ENCODE measurements at places on chromosomes 11 and 22. TPM values are rescaled to one million over a fixed set of nuclear protein-coding genes. Genes with fewer than 3 reads are reported as not detected.

DNA sequence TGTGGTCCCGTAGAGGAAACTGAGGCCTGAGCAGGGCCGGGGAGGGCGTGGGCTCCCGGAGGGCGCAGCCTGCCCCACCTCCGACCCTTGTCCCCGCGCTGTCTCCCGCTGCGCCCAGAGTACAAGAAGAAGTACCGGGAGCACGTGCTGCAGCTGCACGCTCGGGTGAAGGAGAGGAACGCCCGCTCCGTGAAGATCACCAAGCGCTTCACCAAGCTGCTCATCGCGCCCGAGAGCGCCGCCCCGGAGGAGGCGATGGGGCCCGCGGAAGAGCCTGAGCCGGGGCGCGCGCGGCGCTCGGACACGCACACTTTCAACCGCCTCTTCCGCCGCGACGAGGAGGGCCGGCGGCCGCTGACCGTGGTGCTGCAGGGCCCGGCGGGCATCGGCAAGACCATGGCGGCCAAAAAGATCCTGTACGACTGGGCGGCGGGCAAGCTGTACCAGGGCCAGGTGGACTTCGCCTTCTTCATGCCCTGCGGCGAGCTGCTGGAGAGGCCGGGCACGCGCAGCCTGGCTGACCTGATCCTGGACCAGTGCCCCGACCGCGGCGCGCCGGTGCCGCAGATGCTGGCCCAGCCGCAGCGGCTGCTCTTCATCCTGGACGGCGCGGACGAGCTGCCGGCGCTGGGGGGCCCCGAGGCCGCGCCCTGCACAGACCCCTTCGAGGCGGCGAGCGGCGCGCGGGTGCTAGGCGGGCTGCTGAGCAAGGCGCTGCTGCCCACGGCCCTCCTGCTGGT is 1.9 kb downstream of the NLRP6 start:
- DNase-seq: peak; percentile 81

DNA sequence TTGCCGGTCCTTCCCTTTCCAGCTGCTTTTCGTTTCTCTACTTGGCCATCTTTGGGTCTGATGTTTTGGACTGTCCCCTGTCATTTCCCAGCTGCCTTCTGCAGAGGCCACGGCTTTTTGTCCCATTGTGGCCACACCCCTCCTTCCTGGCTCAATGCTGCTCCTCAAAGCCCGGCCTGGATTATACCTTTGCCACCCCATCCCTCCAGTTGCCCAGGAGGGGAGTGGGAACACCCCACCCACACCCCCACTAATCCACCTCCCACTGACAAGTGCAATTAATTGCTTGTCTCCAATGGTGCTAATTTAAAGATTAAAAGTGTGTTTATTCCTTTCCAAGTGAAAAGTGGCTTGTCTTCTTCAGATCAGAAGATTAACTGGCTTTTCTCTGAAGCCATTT is 34.2 kb upstream of the CSNK2A3 start:
- no peak for DNase-seq

DNA sequence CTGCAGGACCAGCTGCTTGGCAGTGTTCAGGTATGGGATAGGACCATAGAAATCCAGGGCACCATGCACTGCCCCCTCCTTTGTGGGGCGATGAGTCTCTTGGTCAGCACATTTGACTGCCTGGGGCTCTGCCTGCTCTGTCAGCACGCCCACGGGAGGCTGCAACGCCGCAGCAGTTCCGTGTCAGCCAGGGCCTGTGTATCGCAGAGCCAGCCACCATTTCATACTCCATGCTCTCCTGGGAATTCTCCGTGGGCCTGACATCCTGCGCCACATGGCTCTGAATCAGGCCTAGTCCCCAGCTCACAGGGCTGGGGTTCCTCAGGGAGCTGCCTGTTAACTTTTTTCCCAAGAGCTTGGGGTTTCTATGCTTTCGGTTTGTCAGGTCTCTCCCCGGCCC is 16.9 kb upstream of the RELT start:
- DNase-seq: peak; percentile 88

GRCh38 chr11:130295657-130296056 is 19.1 kb downstream of the ZBTB44 start:
- no peak for DNase-seq

DNA sequence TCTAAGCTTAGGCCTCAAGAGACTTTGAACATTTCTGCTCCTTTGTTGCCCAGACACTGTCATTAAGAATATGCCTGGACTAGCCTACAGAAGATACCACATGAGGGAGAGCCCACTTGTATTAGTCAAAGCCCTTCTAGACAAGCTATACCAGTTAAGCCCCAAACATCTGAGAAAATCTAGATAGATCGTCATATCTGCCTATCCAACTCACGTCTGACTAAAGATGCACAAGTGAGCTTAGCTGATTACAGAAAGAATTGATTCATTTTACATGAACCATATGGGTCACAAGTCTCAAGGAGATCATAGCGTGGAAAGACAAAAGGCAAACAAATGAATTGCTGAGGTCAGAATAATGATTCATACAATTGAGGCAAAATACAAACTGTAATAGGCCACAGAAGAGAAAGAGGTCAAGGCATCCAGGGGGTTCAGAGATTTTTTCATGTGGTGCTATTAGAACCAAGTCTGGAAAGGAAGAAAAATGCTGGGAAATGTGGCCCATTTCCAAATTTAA is 1155.5 kb upstream of the TENM4 start:
- no peak for DNase-seq

DNA sequence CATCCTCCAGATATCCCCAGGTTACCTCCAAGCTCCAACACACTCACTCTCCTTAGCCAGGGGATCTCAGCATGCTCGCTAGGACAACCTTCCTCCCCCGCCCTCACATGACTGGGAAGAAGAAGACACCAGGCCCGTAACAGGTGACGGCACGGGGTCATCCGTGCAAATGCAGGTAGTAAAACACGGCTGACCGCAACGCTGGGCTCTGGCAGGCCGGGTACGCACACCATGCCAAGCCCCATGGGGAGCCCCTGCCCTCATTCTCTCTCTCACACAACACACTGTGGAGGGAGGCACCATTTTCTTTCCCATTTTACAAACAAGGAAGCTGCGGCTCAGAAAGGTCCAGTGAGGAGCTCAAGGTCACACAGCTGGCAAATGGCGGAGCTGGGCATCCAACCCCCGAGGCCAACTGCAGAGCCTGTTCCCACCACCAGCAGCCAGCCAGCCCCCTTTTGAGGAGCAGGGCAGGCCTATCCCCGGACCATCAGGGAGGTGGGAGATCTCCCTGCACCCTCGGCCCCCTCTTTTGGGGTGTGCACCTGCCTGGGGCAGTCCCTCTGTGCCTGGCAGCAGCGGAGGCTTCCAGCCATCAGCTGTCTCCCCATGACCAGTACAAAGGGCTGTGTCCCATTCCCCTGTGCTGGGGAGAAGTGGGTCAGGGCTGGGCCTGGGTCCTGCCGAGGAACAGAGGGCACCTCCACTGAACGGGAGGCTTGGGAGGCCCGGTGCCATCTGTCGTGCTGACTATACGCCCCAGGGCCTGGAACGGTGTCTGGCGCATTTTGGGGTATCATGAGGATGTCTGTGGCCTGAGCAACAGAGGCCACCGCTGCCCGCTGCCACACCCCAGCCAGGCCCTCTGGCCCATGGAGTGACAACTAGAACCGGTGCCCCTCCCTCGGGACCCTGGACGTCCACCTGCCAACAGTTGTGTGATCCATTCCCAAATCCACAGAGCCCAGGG is 280.9 kb downstream of the CTTN start:
- no peak for DNase-seq

The PRG3 gene
- total RNA-seq: not detected

The RGL4 gene
- 0.24 TPM for total RNA-seq

- no peak for DNase-seq
Measured at GRCh38 chr22:43969021-43969878, 14.0 kb downstream of the SAMM50 start.

- no peak for DNase-seq
Measured at GRCh38 chr22:22408731-22409696, 99.5 kb downstream of the ZNF280B start.

- peak; percentile 82 for DNase-seq
Measured at GRCh38 chr11:13008625-13009475, at the start of gene RASSF10. RASSF10 (plus strand) TSS chr11:13009316; CDS start chr11:13009577, 261 bp downstream.

The HBB gene
- total RNA-seq: 3,910 TPM

DNA sequence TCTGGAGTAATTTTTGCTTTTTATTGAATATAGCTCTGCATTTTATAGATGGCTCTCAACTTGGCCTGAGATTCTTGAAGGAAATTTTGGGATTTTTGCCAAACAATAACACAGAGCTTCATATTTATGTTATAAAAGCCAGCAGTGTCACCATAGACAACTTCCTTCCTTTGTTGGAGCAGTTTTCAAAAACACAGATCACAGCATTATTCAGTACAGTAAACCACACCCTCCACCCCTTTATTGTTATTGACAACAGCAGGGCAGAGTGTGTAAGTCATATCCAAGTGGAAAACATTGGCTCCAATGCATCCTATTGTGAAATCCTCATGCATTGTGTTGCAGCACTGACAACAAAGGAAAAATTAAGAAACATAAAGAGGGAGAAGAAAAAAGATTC is 62.6 kb upstream of the PRSS23 start:
- DNase-seq: no peak

- no peak for DNase-seq
Measured at GRCh38 chr11:100640071-100640470, 47.0 kb upstream of the ARHGAP42 start.

DNA sequence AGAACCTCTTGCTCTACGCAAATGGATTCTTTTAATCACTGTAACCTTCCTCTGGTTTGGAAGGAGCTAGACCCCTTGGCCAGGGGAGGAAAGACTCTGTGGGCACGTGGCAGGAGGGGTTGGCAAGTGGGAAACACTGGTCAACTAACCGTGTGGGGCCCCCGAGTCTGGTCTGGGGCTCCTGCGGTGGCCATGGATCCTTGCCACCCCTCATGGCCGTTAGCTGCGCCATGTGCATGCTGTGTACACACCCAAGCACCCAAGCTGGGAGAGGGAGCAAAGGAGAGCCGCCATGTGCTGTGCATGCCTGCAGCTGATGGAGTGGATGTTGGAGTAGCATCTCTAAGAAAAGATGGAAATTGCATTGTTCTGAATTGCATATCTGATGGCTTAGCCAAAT is 730.6 kb downstream of the FAM181B start:
- no peak for DNase-seq

DNA sequence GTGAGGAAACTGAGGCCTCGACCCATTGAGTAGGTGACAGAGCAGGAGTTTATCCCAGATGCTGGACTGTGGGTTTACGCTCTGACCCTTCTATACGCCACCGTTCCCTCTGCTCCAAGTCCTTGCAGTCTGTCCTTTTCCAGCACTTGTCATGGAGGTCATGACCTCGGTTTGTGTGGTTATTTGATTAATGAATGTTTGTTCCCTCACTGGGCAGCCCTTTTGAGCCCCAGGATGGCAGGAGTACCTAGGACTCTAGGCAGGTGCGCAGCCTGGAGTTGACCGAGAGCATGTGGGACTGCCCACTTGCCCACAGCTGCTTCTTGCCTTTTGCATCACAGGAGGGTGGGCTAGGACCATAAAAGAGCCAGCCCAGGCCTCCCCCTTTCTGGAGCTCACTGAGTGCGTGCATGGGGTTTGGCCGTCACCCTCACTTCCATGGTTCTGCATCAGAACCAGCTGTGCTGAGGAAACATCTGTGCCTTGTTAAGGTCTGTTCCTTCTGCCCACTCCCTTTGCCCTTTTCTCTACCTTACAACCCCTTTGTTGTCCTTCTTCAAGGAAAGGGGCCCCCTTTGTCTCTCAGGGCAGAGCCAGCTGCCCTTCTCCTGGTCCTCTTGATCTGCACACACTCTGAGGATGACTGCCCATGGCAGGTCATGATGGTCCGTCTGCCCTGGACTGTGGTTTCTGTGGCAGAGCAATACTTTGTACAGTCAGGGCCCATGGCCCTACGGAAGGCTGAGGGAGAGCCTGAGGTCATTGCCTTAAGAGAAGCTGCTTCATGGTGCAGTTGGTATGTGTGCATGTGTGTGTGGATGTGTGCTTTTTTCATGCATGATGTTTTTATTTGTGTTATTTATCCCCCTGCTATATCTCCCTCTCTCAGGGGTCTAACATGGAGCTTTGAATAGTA is 38.2 kb downstream of the BMAL1 start:
- DNase-seq: no peak

DNA sequence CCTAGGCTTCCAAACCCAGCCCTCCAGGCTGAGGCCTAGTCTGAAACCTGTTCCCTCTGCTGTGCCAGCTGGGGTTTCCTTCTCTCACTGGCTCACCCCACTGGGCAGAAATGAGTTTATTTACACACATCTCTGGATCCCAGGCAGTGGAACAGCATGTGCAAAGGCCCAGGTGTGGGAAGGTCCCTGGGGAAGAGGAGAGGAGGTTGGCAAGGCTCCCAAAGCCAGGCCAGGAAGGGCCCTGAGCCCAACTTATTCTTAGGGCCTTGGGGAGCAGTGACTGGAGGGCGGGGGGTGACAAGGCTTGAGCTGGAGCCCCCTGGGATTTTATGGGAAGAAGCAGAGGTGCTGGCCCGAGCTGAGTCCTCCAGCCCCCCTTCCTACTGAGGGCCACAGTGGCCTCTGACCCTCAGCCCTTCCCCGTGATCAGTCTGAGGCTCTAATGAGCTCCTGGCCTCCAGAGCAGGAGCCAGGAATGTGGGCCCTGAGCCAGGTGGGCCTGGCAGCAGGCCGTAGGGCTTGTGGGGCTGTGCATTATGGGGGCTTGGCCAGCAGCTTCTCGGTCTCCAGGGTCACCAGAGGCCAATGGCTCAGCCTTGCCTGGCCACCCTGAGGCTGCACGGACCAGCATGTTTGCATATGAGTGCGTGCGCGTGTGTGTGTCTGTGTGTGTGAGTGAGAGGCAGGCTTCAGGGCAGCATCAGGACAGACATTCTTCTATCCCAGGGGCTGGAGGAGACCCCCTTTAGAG is 2.9 kb downstream of the MYO7A start:
- DNase-seq: no peak

- DNase-seq: no peak
Measured at GRCh38 chr11:39374963-39375698, 2084.3 kb downstream of the LRRC4C start.

GRCh38 chr22:48753752-48754517 is 1073.7 kb downstream of the BRD1 start:
- peak; percentile 48 for DNase-seq

The FOLR2 gene
- 66.4 TPM for total RNA-seq

GRCh38 chr22:45284705-45285262 is at the start of gene UPK3A:
UPK3A (plus strand) TSS chr22:45284949; CDS start chr22:45285014, 65 bp downstream.
- DNase-seq: peak; percentile 86

DNA sequence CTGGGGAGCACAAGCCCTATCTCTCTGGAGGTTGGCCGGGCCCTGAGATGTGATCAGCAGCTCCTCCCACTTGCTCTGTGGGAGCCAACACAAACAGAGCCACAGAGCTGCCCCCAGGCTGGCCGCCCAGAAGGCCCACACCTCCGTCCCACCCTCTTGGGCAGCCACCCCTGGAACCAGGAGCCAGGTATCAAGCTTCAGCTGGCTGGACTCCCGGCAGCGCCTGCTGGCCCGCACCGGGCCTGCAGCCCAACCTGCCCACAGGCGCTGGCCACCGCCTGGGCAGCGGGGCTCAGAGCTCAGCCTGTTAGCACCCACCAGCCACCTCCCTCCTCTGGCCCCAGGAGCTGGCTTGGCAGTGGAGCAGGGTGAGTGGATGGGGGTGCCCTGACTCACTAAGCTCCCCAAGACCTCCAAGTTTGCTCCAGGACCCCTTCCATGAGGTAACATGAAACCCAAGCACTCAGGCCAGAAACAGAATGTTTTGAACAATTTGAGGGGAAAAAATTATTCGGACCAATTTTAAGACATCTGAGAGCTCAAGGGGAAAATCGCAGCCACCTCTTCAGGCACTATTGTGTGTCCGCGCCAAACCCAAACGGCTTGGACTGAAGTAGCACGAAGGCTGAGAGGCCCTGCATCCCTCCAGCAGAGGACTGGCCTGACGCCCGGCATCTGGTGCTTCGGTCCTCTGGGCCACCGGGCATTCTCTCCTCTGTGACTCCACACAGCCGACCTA is 450.8 kb downstream of the SOX6 start:
- DNase-seq: no peak

The EXT2 gene
- total RNA-seq: 60.1 TPM

- no peak for DNase-seq
Measured at GRCh38 chr11:116384876-116385275, 387.9 kb downstream of the BUD13 start.

Data from posterior vena cava (tissue), 2 donors.